ENCODE measurements at places on chromosomes 6 and 20.

DNA sequence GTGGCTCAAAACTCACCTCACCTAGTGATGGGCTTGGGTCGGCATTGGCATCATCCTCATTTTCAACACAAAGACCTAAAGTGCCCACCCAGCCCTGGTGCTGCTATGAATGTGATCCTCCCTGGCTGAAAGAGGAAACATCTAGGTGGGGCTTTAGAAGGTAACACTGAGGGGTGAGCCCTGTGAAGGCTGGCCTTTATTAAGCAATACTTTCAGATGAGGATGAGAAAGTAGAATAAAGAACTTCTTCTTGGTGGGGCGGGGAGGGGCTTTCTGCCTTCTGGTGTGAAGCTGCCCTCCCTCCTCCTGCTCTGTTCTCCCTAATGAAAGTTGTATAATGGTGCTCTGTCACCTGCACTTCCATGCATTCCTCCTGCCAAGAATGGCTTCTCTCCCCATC lies 133.0 kb upstream of the TRAF3IP2 start:
- DNase-seq: no peak

DNA sequence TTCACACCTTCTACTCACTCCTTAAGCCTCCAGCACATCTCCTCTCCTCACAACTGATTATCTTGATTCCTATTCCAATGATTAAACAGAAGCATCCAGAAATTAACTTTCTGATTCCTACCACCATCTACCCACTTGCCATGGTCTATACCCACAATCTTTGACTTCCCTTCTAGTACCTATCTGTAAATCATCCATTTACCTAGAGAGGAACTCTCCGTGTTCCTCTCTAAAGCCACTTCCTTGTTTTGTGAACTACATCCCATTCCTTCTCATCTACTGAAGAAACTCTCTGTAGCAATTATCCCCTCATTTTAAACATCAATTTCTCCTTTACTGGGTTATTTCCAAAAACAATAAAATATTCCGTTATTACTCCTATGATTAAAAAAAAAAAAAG lies 167.3 kb downstream of the ARHGAP18 start:
- DNase-seq: no peak

DNA sequence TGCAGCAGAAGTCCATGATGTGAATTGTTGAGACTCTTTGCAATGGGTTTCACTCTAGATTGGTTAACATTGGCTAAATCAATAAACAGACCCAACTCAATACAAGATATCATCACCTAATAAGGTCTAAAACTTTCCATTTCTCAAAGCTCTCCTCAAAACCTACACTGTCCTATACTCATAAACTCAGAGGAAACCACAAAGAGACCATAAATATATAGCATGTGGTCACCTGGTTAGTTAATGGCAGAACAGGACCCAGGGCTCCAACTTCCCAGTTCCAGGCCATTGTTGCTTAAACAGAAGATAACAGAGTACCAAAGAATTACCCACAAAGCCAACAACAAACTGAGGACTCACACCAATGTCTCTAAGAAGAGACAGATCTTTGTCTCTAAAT lies 12.0 kb downstream of the RTN4IP1 start:
- no peak for DNase-seq

DNA sequence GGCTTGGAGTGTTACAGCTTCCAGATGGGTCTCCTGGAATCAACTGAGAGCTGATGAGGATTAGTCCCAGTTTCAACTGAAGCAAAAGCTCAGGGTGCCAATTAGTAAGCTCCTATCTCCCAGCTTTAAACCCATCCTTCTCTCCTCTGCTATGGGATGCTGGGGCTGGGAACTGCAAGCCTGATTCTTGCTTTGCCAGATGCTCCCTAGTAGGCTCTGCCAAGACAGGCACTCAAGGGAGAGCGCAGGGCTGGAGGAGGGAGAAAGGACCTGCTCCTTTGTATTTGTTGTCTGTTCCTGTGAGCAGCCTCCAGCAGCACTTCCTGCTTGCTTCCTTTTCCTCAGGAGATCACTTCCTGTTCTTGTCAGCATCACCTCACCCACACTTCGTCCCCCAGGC lies 309.7 kb downstream of the KIF16B start:
- no peak for DNase-seq

DNA sequence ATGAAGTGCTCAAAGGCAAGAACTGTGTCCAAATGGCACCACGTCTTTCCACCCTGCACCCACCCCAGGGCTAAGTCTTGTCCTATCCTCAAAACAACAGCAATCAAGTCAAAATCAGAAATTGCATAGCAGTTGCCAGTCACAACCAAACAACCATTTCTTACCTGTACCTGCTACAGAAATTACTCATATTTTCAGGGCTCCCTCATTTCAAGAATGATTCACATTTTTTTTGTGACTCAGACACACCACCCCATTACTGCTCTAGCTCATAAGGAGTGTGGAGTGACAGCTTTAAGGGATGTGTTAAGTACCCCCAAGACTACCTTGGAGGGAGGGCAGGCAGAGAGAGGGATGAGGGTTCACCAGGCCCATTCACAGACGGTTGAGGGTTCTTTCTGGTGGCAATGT lies 111.7 kb downstream of the TRERF1 start:
- DNase-seq: peak; percentile 62

DNA sequence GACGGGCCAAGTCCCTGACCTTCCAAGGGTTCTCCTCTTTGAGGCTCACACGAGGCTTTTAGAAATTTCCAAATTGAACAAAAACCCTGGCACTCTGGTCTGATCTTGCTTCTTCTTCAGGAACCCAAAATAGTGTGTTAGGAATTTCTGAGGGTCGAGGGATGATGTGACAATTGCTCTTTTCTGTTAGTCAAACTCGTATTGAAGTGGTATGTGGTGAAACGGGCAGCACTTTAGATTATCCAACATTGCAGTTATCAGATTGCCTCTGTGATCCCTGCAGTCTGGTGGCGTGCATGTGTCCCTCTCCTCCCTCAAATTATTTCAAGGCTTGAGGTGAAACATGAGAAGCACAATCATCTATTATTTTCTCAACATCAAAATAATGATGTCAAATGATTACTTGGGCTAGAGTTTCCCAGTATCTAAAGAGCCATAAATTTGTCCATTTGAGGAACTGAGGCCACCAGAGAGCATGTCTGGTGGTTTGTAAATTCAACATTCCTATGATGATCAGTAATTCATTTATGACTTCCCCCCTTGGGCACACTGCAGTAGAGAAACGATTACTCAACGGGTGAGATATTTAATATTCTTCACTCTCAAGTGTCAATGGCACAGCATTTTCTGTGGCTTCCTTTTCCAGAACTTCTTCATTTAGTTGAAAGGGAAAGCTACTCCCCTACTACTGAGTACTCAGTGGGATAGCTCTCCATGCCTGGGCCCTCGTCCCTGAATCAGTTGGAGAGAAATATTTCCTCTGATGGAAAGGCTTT lies 308.6 kb upstream of the MAP3K7 start:
- no peak for DNase-seq

GRCh38 chr6:112563368-112563767 lies 216.2 kb downstream of the RFPL4B start:
- no peak for DNase-seq

DNA sequence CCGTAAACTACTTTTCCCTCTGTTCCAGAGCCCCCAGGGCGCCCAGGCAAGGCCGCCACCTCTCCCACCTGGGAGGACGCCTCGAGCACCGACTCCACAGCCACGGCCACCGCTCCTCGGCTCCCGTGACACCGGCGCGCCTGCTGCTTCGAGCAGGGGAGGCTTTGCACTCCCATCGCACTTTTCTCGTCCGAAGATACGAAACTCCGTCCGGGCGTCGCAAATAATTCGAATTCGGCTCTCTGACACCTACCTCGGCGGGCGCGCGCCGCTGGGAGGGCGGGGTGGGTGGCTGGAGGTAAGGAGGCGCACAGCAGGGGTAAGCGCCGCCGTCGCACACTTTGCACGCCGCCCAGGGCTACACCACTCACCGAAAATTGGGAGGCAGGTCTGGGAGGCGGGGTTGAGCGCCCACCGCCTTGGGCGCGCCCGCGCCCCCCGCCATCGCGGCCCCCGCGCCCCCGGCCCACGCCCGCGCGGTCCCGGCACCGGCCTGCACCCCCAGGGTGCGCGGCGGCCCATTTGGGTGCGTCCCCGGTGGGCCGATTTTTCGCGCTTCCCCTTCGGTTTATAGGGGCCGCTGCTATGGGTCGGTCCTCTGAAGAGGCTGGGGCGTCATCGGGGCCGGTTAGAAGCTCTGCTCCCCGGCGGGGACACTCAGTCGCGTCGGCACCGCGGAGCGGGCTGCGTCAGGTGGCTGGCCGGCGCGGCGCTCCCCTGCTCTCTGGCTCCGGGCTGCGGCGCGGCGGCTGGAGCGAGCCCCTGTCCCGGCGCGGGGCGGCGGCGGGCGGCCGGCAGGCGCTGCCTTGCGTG lies 36.2 kb downstream of the GNAS start:
- DNase-seq: peak; percentile 90

- no peak for DNase-seq
Observed at GRCh38 chr6:133298335-133298734, 57.2 kb downstream of the EYA4 start.

- no peak for DNase-seq
Observed at GRCh38 chr20:56391037-56391436, 978 bp downstream of the AURKA start.

GRCh38 chr6:110341663-110342596 lies 16.2 kb downstream of the METTL24 start:
- no peak for DNase-seq

GRCh38 chr20:17419479-17420041 lies 111.6 kb downstream of the BFSP1 start:
- no peak for DNase-seq

DNA sequence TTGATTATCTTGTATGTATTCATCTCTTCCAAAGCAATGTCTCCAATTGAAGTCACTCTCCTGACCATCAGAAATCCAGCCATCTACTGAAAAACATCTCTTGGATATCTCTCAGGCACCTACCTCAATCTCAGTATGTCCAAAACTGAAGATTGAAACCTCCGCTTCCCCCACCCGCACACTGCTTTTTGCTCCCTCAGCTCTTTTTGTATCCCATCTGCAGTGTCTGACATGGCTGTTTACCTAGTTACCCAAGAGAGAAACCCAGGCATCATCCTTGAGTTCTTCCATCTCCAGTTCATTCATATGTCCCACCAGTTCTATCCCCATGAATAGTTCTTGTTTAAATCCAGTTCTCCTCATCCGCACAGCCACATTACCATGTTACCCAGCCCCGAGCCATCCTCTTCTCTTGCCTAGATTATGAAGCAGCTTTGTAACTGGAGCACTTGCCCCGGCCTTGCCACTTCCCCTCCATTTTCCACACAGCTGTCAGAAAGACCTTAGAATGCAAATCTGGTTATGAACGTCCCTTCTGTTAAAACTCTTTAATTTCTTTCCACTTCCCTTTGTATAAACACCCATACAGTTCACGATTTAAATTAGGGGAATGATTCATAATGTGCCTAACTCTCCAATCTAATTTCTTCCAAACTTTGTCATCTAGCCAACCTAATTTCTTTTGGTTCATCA lies 40.5 kb upstream of the GCLC start:
- DNase-seq: no peak

DNA sequence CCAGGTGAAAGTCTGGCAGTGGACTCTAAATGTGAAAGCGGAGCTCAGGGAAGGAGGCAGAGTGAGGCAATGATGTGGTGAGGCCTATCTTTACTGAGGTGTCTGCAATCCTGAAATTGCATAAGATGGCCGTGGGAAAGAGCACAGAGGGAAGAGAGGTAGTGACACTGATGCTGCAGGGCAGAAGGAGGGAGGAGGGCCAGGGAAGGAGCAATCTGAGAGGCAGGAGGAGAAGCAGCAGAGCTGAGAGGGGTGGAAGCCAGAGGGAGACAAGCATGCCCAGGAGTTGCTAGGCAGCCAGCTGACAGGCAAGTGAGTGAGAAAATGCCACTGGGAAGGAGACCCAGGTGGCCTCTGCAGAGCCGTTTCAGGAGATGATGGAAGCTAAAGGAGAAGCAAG lies 97.4 kb upstream of the CNR1 start:
- no peak for DNase-seq

- peak; percentile 91 for DNase-seq
Observed at GRCh38 chr20:49610691-49611538, 43.0 kb upstream of the PTGIS start.

DNA sequence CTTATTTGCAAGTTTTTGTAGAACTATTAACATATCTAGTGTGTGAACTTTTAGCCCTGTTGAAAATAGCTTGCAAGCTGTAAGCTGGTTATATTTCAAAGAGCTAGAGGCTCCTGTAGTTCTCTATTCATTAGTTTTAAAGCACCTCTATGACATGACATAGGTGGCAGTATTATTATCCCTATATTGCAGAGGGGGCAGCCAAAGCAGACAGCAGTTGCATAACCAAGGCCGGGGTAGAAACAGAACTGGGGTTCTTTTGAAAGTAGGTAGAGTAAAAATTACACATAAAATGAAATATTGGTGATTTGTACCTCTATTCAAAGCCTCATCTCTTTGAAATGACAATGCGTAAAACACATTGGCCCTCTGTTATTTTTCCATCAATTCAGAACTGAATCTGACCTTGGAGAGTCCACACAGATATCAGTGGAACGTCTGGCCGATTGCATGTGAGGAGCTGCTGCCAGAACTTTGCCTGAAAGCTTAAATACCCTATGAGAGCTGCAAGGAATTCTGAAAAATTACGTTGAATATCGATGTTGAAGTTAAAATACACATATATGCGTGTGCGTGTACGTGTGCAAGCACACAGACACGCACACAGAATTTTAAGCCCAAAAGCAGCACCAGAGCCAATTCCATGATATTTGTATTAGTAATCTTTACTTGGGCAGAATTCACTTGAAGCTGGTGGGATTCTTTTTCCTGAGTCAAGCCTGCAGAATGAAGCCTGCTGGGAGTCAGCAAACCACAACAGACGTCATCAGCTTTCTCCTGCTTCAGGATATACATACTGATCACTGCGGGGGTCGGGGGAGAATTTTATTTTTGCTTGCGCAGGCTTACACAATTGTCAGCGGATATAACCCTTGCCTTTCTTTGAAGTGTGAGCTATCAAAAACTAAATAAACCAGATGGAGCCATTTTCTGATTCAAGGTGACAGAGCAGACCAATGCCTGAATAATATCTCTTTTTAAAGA lies 163.2 kb downstream of the PDE7B start:
- no peak for DNase-seq

DNA sequence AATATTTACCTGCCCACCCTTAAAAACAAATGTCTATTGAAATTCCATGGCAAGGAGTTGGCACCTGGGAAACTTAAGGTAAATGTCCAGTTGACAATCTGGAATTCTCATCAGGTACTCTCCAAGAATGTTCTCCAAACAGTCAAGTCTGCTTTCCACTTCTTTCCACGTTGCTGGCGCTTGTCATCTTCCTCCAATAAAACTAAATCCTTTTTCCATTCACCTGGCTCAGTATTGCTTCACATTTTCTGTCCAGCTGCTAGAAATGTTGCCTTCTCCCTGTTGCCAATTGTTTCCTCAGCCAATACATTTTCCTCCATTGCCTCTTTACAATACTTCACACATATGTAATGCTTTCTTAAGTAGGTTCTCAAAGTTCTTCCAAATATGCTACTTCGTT lies 1288.1 kb upstream of the MAP3K7 start:
- DNase-seq: no peak

- DNase-seq: no peak
Observed at GRCh38 chr6:170407200-170407599, 100.6 kb downstream of the FAM120B start.
